Stimulated activated CD8-positive, alpha-beta memory T cell treated with anti-CD3 and anti-CD28 coated beads, Interleukin-4, amount 100 ng/mL, for 4 hours (primary cell): ENCODE measurements at places on chromosomes 11 and 22.

DNA sequence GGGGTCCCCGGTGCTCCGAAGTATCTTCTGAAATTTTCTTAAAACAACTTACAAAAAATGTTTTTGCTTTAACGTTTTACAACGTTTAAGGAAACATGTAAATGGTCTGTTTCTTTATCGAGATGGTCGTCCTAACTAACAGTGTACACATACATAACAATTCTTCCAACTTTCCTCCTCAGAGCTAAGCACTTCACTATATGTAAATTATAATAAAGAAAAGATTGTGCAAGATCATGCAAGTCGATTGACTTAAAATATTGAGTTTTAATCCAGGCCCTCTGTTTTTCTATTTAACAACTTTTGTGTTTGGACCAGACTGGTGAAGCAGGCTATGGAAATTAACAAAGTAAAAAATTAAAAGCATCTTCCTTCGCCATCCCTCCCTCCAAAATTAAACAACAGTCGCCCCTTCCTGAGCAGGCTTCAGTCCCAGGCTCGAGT, 4.9 kb downstream of the ALX4 start:
- DNase-seq: no peak

DNA sequence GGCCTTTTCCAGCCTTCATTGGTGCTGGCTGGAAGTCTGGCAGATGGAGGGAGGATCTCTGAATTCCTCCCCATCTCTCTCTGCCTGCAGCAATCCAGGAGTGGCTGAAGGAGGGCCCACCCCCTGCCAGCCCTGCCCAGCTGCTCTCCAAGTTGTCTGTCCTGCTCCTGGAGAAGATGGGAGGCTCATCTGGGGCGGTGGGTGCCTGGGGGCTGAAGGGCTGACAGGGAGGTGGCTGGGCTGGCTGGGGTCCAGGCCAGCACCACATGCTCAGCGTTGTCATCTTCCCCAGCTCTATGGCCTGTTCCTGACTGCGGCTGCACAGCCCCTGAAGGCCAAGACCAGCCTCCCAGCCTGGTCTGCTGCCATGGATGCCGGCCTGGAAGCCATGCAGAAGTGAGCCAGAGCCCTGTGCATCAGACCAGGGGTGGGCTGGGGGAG, 12.2 kb downstream of the TKFC start:
- no peak for DNase-seq

GRCh38 chr11:2360081-2360642, 16.9 kb upstream of the CD81 start:
- DNase-seq: no peak

DNA sequence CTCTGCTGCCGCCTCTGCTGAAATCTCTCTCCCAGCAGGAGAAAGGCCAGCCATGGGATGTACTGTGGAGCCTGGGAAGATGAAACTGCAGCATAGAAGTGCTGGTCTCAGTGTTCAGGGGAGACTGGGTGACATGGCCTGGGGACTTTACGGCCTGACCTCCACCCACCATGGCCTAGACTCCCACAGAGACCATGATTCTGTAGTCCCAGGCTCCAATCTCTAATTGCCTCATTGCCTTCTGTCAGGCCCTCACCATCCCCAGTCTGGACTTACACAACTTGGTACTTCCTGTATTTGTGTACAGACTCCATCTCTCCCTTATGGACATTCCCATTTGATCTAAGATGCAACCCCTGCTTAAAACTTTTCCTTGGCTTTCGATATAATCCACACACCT, 43.1 kb downstream of the TRAF6 start:
- DNase-seq: no peak

GRCh38 chr11:19992998-19993397, 167.3 kb downstream of the DBX1 start:
- DNase-seq: no peak

GRCh38 chr22:35410663-35411034, 10.7 kb downstream of the MCM5 start:
- no peak for DNase-seq

GRCh38 chr11:69950621-69951020, 127.5 kb upstream of the ANO1 start:
- no peak for DNase-seq

DNA sequence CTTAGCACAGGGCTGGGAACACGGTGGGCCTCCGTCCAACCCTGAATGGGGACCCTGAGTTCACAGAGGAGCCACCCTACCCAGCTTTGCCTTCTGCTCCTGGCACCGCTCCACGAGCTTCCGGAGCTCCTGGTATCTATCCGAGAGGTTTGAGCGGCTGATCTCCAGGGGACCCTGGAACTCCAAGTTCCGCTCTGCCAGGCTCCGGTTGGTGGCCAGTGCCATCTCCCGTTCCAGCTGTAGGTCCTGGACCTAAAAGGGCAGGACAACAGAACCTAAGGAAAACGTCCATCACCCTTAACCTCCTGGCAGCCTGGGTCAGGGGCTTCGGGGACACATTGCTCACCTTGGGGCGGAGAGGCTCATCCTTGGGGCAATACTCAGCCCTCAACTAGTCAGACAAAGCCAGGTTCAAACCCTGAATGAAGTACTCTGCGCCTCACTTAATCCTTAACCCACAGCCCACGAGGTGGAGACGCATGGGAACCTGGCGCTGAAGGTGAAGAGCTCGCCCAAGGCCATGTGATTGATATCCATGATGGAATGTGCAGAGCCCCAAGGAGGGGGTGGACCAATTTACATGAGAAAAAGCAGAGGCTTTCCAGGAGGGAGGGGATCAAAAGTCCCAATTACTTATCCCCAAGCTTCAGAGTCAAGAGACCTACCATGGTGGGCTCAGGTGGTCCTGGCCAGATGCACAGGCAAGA, 27.1 kb downstream of the VPS37C start:
- no peak for DNase-seq

DNA sequence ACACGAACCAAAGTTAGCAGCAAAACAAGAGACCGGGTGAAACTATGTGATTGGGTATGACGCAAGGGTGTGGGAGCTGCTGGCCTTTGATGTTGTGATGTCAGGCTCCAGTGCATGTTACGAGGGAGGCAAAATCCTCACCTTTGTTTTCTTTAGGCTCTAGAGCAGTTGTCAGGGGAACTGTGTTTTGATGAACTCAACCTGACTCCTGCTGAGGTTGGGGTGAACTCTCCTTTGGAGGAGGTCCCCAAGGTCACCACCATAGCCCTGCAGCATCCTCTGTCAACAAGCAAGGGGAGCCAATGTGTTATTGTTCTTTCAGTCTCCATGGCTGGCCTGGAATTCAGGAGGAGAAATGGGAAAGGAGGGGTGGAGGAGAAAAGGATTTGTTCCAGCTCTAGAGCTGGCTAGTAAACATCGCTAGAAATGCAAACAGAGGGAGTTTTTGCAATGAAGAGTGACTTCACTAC, 33.8 kb downstream of the RASSF10 start:
- no peak for DNase-seq

DNA sequence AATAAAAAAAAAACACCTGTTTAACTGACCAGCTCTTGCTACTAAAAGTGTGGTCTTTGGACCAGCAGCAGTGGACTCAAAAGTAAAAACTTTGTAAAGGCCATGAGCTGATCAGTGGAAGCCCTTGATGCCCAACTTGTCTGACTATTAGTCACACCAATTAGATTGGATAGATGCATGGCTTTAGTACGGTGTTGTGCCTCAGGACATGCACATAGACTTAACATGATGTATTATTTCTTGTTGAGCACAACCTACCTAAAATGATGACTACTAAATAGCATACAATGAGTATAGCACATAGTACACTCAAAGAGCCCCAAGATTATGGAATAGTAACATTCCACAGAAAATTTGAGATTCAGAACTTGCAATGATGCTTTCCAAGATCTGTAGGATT, 95.1 kb upstream of the FIBIN start:
- DNase-seq: no peak

- DNase-seq: no peak
These were observed 128.7 kb downstream of the DSCAML1 start for GRCh38 chr11:117668321-117668751.

GRCh38 chr11:27025957-27026733, 14.5 kb upstream of the BBOX1 start:
- DNase-seq: no peak

DNA sequence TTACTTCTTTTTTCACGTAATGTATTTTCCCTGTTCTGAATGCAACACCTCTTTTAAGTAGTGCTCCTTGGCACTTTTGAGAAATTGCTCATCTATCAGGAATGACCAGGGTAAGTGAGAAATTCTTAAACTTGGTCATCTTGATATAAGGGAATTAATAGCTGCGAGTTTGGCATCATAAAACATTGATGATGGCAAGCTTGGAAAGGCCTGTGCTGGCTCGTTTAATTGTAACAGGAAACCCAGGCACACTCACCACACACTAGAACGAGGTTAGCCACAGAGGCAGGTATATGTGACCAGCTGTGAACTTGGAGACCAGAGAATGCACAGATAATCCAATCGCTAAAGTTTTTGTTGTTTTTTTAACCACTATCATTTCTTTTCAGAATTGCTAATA, 24.3 kb downstream of the FAM118A start:
- no peak for DNase-seq

- DNase-seq: no peak
These were observed 1240.9 kb downstream of the BRD1 start for GRCh38 chr22:48586799-48587185.

- no peak for DNase-seq
These were observed 761.2 kb downstream of the DLG2 start for GRCh38 chr11:84865791-84866535.

DNA sequence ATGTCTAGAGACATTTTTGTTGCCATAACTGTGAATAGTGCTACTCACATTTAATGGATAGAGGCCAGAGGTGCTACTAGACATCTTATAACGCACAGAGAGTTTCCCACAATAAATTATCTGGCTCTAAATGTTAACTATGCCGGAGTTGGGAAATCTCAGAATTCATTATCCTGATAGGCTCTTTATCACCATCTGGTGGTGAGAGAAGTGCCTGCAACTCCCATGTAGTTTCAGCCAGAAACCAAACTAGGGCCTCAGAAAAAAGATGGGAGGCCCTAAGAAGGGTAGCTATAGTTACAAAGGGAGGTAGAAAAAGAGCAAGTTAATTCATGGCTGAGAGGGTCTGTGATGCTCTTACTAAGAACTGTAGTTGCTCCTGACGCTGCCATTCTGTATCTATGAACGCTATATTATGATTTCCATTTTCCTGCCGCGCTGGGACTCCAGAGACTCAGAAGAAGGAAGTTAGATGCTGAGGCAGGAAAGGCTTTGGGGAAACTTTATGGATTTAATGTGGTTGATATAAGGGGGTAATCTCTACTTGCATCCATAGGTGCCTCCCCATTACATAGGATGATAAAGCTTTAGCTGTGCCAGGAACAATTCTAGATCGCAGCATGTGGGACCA, 22.9 kb upstream of the MRPL17 start:
- no peak for DNase-seq

GRCh38 chr11:76025068-76025467, 181.2 kb downstream of the WNT11 start:
- no peak for DNase-seq

- DNase-seq: no peak
These were observed 27.9 kb downstream of the EIF4ENIF1 start for GRCh38 chr22:31461699-31462098.
